ENCODE measurements at places on chromosomes 1 and 21. TPM values are rescaled to one million over a fixed set of nuclear protein-coding genes. Genes with fewer than 3 reads are reported as not detected.

GRCh38 chr1:155207806-155208540 is at the start of gene THBS3:
THBS3 (minus strand) TSS chr1:155207897; CDS start chr1:155207876, 21 bp downstream.
- no peak for DNase-seq

RUNX3 gene
- total RNA-seq, result 0.13 TPM

MAEL gene
- not detected for total RNA-seq

FCRL5 gene
- total RNA-seq, result not detected

DNA sequence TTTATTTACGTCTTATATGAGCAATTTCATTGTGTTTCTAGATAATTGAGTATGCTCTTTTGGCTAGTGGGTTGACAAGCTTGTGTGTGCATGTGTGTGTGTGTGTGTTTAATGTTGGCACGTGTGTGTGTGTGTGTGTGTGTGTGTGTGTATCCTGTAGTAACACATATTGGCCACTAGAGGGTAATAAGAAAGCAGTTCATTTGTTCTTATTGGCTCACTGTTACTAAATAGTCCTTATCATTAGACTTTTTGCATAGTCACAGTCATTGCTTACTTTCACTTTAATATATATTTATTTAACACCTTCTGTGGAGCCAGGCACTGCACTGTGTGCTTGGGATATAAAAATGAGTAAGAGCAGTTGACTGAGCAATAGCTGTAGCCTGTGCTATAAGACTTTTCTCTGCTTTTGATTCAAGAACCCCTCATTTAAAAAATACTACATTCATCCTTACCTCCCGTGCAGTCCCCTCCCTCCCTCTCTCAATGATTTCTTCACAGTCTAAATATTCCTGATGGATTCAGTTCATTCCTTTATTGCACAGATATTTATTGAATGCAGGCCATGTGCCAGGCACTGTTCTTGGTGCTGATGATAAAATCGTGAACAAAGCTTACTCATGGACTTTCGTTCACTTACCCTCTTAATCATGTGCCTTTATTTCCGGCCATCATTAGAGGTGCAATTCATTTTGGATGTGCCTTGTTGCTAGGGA is 96.7 kb downstream of the DYRK1A start:
- no peak for DNase-seq

DNA sequence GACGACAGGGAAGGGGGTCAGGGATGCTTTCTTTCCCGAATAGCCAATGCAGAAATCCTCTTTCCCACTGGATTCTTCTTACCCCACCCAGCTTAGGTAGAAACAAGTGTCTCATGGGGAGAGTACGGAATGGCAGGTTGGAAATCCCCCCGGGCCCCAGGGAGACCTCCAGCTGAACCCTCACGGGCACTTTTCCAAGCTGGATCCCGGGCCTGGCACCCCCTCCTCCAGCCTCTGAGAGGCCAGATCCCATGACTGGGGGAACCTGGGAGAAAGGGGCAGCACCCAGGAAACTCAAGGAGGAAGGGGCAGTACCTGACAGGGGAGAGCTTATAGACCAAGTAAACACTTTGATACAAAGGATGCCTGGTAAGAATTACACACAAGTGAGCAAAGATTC is 1.3 kb downstream of the PKP1 start:
- no peak for DNase-seq

- DNase-seq, result no peak
These were observed 12.9 kb downstream of the ATP1B1 start for GRCh38 chr1:169119405-169119804.

DNA sequence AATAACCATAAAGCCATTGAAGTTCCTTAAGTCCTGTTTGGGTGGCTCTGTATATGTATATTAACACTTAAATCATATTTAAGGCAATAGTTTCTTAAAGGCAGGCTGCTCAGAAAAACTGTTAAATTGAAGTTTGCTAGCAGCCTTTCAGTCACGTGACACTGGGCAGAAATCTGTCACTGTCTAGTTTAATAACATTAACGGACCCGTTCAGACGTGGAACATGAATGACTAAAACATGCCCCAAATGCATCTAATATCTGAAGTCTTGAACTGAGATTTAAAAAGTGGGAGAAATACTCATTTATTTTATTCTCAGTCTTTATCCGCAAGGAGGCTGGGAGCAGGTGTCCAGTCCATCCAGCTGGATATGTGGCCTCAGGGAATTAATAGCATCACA is 3.3 kb upstream of the SPATA1 start:
- no peak for DNase-seq

DNA sequence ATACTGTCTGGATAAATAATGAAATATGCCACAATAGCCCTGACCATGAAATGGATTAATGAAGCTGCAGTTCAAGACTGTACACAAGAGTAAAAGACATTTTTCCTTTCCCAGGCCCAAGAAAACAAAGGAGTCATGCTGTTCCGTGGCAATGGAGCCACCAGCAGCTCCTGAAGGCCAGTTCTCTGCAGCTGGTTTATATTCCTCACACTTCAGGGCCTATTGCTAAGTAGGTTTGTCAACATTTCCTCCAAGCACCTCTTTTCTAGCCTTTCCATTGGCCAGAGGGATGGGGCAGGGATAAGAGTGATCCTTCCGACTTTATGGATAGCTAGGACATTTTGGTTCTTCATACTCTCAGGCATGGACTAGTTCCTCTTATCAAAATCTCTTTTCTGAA is 24.2 kb upstream of the RGL1 start:
- DNase-seq, result no peak

BARHL2 gene
- not detected for total RNA-seq

- no peak for DNase-seq
These were observed 37.7 kb downstream of the CD34 start for GRCh38 chr1:207873055-207873890.

GRCh38 chr1:211229365-211229759 is 29.8 kb upstream of the RCOR3 start:
- DNase-seq, result no peak

COPA gene
- total RNA-seq, result 180 TPM

DNA sequence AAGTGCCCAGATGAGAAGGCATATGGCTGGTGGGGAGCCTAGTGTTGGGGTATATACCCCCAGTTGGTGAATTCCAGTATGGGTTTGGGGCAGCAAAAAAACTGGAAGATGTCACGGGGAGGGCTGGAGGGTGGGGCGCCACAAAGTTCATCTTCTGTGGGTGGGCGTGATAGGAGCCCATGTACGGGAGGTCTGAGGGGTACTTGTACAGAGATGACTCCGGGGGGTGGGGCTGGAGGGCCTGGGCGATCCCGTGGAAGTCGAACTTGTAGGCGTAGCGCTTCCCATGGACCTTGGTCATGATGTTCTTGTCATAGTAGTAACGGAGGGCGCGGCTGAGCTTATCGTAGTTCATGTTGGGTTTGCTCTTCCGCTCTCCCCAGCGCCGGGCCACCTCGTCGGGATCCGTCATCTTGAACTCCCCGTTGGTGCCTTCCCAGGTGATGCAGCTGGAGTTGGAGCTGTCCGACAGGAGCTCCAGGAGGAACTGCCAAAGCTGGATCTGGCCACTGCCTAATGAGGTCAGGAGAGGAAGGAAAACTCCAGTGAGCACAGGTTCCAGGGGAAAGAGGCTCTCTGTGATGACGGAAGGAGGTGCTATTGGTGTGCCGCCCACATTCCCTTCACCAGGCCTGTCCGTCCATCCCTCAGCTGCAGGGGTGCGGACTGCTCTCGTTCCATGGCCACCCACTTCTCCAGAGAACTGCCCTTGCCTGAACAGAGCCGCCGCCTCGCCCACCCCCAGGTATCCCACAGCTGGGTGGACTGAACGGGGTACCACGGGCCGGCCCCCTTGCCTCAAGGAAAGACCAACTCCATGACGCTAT is 114.7 kb downstream of the ERG start:
- DNase-seq, result no peak

- no peak for DNase-seq
These were observed 37.0 kb upstream of the TENT5B start for GRCh38 chr1:27049607-27050006.

- no peak for DNase-seq
These were observed 91.9 kb downstream of the PCBP3 start for GRCh38 chr21:45735259-45736000.

- DNase-seq, result no peak
These were observed 36.2 kb upstream of the HFM1 start for GRCh38 chr1:91440847-91441246.

CHI3L1 gene
- total RNA-seq, result 0.13 TPM

DNA sequence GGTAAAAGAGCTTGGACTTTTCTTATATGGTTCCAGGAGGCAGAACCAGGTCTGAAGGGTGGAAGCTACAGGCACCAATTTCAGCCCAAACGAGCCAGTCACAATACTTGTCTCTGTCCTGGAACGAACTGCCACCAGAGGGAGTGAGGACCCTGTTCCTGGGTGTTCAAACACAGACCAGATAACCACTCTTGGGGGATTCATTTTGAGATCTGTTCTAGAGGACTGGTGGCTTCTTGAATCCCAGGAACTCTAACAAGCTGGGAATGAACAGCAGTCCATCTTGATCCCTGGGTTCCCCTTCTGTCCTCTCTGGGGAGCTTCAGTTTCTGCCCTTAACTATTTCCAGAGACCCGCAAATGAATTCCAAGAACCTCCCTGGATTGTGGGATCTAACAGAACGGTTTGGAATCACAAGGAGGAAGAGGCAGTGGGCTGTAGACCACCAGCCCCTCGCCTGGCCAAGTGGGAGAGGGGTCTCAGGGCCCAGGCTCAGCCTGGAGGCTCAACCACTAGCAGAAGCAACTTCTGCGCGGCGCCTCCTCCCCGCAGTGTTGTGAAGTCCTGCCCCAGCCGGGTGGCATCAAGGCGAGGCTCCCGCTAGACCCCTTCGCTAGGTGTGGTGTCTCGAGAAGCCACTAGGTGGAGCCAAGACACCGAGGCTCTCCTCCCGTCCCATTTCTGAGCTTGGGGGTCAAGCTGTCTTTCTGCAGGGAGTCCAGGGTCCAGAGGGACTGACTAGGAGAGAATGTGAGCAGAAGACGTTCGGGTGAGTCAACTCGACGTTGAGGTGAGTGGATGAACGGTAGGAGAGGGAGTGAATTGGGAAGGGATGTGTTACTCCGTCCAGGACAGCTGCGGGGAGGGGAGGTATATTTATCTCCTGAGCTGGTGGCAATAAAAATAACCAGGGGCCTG is 12.1 kb upstream of the NES start:
- peak; percentile 87 for DNase-seq

MTARC1 gene
- total RNA-seq, result 10.8 TPM

FMO2 gene
- total RNA-seq, result not detected

- no peak for DNase-seq
These were observed 123.9 kb downstream of the PTBP2 start for GRCh38 chr1:96845464-96845863.

F11R gene
- 114 TPM for total RNA-seq

DNA sequence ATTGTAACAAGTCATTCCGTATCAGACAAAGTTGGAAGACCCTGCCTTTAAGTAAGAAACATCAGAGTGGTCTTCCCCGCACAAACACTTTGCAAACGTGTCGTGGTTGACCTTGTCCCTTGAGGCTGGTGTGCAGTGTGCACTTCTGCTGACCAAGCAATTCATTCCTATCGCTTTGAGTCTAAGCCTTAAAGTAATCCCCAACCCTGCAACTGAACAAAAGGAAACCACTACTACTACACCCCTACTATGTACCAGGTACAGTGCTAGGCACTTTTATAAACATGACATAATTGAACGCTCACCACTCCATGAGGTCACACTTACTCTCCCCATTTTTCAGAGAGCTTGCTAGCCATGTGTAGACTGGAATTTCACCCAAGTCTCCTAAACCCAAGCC is 10.6 kb downstream of the ITPKB start:
- no peak for DNase-seq

DNA sequence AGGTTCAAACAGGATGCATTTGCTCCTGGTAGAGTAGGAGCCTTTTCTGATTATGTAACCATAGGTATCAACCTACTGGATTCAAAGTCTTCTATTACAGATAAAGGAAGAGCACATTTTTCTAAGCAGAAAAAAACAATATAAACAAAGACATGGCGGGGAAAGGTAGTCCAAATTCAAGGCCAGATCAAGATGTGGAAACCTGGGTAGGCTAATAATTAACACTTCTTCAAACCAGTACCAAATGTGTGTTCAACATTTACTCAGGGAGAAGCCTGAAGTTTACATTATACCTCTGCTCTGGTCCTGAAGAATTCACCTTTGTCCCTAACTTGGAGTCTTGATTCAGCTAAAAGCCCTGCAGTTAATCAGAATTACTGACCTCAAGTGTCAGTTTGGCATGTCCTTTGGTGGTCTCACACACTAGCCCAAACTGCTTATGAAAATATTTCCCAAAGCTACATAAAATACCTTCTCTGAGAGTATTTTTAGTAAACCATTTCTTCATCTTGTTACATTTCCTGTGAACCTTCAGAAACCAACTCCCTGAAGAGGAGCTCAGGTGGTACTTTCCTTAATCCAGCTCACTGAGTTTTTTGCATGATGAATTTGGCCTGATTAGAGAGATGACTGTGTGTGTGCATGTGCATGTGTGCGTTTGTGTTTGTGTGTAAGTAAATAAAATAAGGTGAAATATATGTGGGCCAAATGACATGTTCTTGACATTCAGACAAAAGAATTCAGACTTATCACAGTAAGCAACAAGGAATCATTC is 70.2 kb downstream of the TOR3A start:
- DNase-seq, result no peak

DNA sequence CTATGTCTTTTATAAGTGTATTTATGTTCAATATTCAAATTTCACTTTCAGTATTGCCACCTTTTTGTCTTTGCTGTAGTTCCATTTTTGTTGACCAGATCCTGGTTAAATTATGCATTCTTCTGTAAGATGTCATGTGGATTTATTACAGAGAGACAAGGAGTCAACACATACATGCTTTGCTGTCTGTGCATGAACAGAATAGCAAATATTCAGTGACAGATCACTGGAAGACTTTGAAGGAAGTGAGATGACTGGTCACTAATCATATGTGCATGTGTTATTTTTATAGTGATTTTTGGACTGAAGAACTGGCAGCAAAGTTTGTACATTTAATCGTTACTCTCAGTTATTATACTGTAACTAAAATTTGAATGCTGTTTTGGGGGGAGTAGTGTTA is 117.2 kb downstream of the PLPPR5 start:
- DNase-seq, result no peak

DNA sequence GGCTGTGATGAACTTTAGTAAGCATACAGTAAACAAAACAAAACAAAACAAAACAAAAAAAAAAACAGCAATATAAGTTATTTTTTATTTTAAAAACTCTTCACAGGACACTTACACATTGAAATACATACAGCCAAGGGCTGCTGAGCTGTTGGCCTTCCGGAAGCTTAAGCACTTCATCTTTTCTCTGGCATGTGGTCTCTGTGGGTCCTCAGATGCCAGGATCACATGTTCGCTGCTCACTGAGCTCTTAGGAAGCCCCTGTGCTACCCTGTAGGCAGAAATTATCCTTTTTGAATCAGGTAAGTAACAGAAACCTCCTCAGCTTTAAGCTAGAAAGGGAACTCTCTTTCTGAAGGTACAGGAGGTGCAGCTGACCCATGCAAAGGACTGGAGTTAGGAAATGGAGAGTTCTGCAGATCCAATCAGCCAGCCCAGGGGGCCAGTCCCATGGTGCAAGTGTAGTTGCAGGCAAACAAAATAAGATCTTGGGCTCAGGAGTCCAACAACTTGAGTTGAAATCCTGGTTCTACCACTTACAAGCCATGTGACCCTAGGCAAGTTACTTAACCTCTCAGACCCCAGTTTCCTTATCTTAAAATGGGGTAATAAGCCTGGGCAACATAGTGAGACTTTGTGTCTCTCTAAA is 22.4 kb upstream of the MED18 start:
- DNase-seq, result no peak

All from mesothelial cell of epicardium (in vitro differentiated cells).